ENCODE measurements at places on chromosomes 2 and 18.

DNA sequence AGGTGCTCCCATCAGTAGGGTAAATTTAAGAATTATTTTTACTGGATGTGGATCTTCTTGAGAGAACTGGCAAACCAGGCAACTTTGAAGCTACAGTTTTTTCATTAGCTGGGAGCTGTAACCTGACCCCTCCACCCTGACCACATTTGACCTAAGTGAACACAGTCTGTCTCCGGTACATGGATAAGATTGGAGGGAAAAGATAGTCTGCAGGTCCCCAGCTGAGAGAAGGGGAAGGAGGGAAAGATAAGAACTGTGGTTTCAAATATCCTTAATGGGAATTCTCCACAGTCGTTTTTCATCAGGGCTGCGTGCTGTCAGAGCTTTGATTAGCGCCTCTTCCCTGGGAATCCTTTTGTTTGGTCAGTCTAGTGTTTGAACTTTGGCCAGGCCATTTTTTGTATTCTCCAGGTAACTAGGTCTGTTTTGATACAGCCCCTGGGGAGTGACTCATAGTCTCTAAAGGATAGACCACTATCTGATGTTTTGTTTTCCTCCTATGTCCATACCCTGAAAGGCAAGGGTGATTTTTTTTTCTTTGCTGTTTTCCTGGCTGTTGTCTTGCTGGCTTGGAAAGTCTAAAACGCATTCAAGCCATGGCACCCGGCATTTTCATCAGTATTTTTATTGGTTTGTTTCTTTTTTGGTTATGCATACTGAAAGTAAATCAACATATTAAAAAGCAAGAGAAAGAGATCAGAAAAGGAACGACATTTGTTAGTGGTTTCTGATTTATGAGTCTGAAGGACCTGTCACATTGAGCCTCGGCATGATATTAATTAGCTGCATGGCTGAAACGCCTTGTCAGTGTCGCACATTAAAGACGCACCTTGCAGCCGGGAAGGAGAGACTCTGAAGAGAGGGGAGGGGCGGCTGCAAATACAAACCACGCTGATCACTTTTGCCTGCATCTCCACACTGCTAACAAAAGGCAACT is 183.4 kb upstream of the FN1 start:
- DNase-seq, result peak; percentile 86

DNA sequence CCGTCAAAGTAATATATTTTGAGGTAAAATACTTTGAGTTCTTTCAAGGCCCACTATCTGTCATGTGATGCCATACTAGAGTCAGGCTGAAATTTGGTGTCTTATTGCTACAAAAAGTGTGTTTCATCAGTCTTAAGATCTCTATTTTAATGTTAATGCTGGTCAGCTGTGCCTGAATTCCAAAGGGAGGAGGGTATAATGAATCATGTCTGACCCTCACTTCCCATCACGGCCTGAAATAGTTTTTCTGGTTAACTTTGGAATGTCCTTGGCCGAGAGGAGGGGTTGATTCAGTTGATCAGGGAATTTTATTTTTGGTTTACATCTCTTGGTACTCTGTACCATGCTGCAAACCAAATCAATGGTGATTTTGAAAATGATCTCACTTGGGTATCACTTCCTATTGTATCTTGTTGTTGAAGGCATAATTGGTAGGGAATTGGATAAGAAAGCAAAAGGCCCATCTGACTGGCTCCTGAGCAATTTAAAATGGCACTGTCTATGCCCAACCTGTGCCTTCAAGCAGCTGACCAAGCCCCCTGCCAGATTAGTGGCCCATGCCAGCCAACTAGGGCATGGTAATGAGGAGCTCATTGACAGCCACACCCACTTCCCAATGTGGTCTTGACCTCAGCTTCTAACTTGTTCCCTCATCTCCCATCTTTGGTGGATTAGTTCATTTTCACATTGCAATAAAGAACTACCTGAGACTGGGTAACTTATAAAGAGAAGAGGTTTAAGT is 6.1 kb upstream of the SLC35F5 start:
- peak; percentile 88 for DNase-seq

DNA sequence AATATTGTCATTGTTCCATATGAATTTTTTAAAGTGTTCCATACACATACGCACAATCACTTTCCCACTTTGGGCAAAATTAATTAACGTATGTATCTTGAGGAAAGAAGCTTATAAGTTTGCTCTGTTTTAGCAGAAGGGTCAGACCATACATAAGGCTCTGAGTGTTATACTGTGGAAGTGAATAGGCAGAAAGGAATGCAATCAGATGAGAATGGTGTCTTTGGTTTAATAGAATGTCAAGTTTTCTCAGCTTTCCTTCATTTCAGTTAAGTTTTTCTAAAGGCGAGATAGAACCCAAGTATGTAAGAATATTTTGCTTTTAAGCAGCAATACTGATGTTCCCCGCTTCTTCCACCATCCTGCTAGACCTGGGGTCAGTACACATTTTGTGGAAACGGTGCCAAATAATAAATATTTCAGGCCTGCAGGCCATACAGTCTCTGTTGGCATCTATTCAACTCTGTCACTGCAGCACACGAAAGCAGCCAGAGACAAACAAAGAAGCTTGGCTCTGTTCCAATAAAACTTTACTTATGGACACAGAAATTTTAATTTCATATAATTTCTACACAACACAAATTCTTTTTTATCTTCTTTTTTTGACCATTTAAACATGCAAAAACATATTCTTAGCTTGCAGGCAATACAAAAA is 100.6 kb downstream of the UPP2 start:
- no peak for DNase-seq

GRCh38 chr2:20507711-20508110 is 60.8 kb downstream of the RHOB start:
- DNase-seq, result no peak

DNA sequence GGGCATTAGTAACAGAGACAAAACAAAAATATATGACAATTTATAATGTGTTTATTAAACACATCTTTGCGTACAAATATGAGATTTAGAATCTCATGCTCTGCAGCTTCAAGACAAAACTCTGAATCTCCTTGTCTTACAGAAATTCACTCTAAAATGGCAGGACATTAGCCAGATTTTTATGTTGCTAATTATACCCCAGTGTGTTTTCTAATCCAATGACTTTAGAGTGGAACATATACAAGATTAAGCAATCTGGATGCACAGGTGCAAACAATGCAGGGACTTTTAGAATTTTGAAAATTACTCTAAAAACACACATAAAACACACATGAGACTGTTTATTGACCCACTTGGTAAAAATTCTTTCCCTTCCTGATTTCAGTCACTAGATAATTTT is 85.9 kb downstream of the CALCRL start:
- no peak for DNase-seq

GRCh38 chr2:175947073-175947472 is 55.0 kb downstream of the LNPK start:
- no peak for DNase-seq

GRCh38 chr18:49812286-49813068 is 856 bp downstream of the ACAA2 start:
- no peak for DNase-seq
